ENCODE measurements at places on chromosomes 1 and 21. TPM values are rescaled to one million over a fixed set of nuclear protein-coding genes. Genes with fewer than 3 reads are reported as not detected.

The OR10J1 gene
- not detected for total RNA-seq

The TTC22 gene
- not detected for total RNA-seq

The MYBPH gene
- total RNA-seq: not detected

The OR2L13 gene
- not detected for total RNA-seq

The SH2D2A gene
- total RNA-seq: 4.2 TPM

The LIPI gene
- total RNA-seq: not detected

The KMO gene
- total RNA-seq: 1.0 TPM

The PTPRF gene
- 113 TPM for total RNA-seq

The SGIP1 gene
- total RNA-seq: not detected

The EPHA8 gene
- total RNA-seq: 0.02 TPM

The IFT25 gene
- 27.2 TPM for total RNA-seq

The KANK4 gene
- total RNA-seq: 0.26 TPM

The SPRR2B gene
- total RNA-seq: not detected

The ETV3L gene
- not detected for total RNA-seq

The PRAMEF7 gene
- total RNA-seq: not detected

The SHE gene
- 0.10 TPM for total RNA-seq

The LGR6 gene
- total RNA-seq: 0.93 TPM

The STYXL2 gene
- not detected for total RNA-seq

The OR2W3 gene
- total RNA-seq: not detected

The GDAP2 gene
- total RNA-seq: 8.2 TPM

The EFCAB7 gene
- 2.3 TPM for total RNA-seq

The PRKACB gene
- total RNA-seq: 5.7 TPM

The CSF3R gene
- total RNA-seq: not detected

The CHI3L1 gene
- not detected for total RNA-seq

The SLC45A3 gene
- 5.0 TPM for total RNA-seq

The RFX5 gene
- 18.8 TPM for total RNA-seq

The RNU1-3 gene
- not detected for total RNA-seq

The OR2AK2 gene
- not detected for total RNA-seq

The AMPD1 gene
- not detected for total RNA-seq

The RHD gene
- total RNA-seq: not detected
